Kidney epithelial cell (primary cell): ENCODE measurements at places on chromosomes 5 and 9. TPM values are rescaled to one million over a fixed set of nuclear protein-coding genes. Genes with fewer than 3 reads are reported as not detected.

GRCh38 chr9:4904322-4905134, 80.5 kb upstream of the JAK2 start:
- DNase-seq: no peak

WDR38 gene
- total RNA-seq: not detected in 2 replicates

DNA sequence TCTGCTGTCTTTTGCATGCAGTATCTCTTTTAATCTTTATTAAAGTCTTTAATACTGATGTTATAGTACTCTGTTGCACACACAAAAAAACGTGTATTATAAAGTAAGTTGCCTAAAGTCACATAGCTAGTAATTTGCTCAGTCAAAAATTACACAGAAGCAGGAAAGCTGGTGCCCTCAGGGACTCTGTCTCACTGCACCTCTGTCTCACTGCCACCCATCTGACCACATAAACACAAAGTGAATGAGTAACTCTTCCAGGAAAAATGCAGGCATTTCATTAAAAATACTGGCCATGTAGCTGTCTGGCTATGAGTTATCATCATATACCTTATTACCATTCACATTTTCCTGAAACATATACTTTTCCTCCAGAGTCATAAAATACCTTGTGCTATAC, 591.7 kb downstream of the CSNK1G3 start:
- DNase-seq: peak; percentile 48

MLANA gene
- total RNA-seq: not detected in 2 replicates

PITX1 gene
- total RNA-seq: not detected in 2 replicates

OR1N2 gene
- not detected in 2 replicates for total RNA-seq

PHYHD1 gene
- 17.8 and 21.2 TPM in 2 replicates for total RNA-seq

OTP gene
- total RNA-seq: not detected in 2 replicates
